AG08396 (cell line): ENCODE measurements at places on chromosomes 2 and 18.

GRCh38 chr2:159774370-159774990, 23.5 kb downstream of the CD302 start:
- DNase-seq, result no peak

DNA sequence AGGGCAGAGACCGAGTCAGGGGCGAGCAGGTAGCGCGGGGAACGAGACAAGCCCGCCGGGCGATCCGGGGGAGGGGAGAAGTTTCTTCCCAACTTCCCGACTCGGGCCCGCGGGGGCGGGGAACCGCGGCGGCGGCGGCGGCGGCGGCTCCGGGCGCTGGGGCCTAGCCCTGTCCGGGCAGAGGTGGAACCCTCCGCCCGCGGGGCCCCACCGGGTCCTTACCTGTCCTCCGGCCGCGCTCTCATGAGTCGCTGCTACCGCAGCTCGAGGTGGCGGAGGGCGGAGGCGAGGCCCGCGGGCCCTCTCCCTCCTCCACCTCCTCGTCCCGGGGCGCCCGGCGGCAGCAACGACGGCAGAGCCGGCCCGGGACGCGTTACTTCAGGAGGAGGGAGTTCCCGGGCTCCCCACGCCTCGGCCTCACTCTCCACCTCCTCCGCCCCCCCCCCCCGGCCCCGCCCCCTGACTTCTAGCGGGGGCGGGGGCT, at the start of gene YES1:
Gene YES1 (minus strand): TSS at position 351 of the 484 bp plus-strand sequence. CDS start 55,415 bp downstream, outside the sequence.
- DNase-seq, result peak; percentile 93

GRCh38 chr2:85459771-85460170, 41.3 kb downstream of the SH2D6 start:
- no peak for DNase-seq

DNA sequence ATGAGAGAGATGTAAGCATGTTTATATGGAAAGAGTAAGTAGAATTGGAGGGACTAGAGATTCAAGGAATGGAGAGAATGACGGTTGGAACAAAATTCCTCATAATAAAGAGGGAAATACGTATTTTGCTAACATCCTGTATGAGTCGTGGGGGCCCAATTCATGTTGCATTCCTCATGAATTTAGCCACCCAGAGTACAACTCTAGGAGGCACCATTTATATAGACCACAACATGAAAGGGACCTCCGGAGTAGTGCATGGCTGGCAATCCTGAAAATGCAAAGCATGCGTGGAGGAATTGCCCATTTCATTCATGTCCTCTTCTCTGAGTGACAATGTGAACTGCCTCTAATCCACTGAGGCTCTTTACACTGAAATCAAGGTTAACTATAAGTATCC, 168.2 kb downstream of the ZEB2 start:
- DNase-seq, result no peak

- DNase-seq, result no peak
Measured at GRCh38 chr2:21052044-21052443, 8.2 kb upstream of the APOB start.

DNA sequence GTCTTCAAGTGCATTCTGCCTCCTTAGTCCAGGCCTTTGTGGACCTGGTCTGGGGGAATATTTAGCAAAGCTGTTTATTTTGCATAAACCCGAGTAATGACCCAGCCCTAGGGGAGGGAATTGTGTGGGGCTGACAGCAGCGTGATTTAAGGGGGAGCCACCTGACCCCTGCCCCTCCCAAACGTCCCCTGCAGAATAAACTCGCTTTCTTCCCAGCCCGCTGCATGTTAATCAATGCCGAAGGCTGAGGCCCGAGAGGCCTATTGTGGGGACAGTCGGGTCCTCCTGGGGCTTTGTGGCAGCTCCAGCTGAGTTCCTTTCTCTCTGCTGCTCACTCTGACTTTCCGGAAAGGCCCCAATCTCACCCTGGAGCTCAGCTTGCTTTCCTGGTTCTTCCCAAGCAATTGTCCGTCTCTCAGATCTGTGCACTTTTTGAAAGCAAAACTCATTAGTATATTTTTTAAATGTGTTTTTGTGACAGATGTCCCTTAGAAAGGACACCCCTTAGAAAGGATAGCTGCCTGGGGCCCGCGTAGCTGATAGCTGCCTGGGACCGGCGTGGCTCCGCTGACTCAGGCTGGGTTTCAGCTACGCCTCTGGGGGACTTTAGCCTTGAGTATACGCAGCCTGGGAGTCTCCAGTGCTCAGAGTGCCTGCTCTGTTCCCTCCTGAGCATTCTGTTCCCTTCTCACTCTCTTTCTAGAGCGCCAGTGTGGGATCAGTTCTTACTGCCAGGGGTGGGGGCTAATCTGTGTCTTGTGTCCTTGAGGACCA, 158.3 kb downstream of the GLI2 start:
- no peak for DNase-seq

GRCh38 chr2:189076572-189076971, 102.4 kb downstream of the COL3A1 start:
- DNase-seq, result no peak

DNA sequence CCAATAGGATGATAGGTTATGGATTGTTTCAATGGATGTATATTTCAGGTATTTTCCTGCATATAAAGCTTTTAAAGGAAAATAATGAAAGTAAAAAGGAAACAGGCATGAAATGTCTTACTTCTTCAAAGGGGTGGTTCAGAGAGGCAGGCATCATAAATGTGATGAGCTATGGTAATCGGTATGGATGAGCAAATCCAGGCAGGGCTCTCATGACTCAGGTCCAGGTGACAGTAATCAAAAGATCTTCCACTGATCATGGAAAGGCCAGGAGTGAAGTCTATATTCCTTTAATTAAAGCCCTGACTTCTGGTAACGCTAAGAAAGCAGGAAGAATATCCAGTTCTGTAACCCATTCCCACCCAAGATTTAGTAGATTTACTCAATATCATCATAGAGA, 48.7 kb upstream of the RGPD4 start:
- DNase-seq, result no peak

DNA sequence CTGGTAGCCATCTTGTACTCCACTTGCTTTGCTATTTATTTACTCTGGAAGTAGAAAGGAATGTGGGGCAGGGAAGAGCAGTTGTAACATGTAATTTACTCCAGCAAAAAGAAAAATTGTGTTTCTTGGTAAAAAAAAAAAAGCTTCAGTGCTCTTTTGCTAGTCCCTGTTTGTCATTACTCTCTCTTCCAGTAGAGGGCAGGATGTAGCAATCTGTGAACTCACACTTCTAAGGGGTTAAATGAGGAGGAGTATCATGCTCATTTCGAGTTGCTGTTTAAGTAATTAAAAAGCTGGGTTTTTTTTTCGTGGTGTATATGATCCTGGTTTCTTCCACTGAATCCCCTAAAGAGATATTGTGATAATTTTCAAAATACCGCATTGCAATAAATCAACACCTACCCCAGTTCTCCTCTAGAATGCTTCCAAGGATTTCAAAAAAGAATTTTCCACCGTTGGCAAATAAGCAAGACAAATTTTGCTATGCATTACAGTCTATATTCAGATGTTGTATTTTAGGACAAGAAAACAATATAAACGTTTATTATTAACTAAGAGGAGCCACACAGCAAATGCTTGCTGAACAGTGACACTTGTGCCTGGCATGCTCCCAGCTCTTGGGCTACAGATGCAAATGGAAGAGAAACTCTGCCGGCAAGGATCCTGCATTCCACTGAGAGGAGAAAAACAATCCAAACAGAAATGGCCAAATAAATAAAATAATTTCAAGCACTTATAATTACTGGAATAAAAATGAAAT, 261.6 kb downstream of the ASXL3 start:
- DNase-seq, result peak; percentile 5

DNA sequence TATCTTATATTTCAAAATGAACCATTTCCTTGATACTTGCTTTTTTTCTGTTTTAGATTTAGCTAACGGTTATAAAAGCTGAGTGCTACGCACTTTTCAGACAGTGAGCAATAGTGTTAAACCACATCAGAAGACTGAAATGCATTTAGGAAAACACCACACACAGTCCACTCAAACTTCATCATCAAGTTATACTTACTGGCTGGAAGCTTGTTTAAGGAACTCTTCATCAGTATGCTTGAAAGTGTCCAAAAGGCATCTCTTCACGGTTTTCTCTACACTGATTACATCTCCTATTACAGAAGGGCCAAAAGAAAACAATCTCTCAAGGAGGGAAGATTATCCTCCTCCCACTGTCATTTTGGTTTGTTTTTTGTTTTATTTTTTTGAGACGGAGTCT, 19.7 kb downstream of the ILKAP start:
- DNase-seq, result no peak

DNA sequence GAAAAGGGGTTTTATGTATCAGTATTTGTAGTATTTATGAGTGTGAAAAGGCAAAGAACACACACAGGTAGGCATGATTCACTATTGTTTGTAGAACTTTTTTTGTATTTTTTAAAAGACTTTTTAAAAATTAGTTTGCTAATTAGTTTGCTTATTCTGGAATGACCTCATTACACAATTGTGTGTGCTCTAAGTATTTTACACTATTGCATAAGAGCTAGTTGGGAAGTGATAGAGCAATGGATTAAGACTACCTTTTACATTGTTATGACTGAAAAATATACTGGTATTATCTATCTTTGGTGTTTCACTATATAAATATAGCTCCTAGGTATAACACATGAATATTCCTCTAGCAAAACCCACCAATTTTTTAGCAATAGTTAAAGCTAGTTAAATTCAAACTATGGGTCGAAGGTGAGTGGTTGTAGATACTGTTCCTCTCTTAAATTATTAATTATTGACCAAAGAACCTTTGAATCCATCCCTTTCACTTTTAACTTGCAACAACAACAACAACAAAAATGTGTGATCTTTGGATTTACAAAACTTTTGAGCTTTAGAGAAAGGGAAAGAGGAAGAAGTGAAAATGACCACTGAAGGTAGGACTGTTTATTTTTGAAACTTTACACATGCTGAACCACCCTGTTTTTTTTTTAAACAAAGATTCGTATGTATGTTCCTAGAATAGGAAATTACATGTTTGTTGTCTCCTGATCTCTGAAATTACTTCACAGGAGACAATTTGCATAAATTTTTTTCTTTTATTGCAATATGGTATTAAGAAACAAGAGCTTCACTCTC, 18.7 kb downstream of the ITPRID2 start:
- no peak for DNase-seq

DNA sequence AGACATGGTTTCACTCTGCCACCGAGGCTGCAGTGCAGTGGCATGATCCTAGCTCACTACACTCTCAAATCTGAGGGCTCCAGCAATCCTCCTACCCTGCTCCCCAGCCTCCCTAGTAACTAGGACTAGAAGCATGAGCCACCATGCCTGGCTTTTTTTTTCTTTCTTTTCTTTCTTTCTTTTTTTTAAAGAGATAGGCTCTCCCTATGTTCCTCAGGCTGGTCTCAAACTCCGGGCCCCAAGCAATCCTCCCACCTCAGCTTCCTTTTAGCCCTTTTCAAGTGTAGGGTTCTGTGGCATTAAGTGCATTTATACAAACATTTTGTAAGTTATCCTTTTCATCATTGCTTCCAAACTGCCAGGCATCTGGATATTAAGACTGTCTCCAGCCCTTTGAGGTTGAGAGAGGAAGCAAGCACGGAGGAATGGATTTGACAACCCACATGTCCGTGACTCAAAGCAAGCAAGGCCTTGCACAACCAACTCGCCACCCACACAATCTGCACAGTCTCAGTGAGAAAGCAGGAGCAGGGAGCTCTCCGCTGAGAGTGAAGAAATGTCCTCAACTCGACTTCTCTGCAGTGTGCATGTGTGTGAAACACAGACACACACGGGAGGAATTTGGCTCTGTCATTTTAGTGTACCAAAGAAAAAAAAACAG, 65.6 kb downstream of the ATP8B1 start:
- peak; percentile 81 for DNase-seq

DNA sequence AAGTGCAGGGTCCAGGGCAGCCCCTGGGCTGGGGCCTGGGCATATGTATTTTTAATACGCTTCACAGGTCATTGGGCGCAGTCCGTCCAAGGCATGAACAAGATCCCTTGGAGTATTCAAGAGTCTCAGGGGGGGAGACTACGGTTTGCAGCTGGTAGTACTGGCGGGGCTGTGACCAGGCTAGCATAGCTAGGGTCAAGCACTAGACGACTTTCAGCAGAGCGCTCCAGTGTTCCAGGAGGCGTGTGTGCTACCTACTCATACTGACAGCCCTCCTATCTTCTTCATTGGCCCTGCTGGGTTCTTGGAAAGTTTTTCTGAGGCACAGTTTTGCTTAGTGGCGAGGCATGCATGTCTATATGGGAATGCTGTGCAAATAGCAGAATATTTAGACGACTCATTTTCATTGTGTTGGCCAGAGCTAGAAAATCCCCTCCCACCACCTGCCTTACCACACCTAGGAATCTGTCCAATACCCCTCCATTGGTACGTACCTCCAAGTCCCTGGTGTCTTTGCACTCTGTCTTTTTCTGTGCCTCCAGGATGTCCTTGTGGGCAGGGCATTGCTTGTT, 68.2 kb downstream of the GLI2 start:
- DNase-seq, result no peak

GRCh38 chr2:135257383-135258090, 205.4 kb downstream of the RAB3GAP1 start:
- DNase-seq, result peak; percentile 11

DNA sequence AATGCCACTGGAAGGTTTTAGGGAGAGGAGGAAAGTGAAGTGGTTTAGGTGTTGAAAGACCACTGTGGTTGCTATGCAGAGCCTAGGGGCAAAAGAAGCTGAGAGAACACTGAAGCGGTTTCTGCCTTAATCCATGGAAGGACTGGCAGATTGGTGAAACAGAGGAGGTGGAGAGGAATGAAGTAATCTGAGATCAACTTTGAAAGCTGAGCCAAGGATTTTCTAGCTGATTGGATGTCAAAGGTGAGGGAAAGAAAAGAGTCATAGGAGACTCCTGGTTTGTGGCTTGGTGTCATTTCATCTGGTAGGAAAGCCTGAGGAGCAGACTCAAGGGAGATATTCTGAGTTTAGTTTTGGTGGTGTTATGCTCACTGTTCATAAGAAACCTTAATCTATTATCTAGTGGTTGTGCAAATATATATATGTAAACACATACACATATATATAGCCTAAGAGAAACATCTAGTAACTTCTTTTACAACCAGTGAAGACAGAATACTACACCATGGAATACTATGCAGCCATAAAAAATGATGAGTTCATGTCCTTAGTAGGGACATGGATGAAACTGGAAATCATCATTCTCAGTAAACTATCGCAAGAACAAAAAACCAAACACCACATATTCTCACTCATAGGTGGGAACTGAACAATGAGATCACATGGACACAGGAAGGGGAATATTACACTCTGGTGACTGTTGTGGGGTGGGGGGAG, 134.1 kb upstream of the CREB1 start:
- DNase-seq, result no peak

- DNase-seq, result no peak
Measured at GRCh38 chr2:163066085-163066484, 227.5 kb upstream of the KCNH7 start.

DNA sequence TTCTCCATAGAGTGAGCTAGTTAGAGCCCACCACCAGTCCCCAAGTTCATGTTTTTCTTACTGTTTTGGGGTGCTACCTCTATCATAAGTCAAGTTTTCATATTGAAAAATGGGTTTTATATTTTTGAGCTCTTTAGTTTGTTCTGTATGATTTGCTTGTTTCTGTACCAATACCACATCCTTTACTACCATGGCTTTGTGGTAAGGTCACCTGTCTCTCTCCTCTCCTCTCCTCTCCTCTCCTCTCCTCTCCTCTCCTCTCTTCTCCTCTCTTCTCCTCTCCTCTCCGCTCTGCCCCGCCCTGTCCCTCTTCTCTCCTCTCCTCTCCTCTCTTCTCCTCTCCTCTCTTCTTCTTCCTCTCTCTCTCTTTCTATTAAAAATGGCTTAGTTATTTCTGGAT, 22.1 kb upstream of the LBH start:
- no peak for DNase-seq
